ENCODE measurements at places on chromosomes 6 and 20.

DNA sequence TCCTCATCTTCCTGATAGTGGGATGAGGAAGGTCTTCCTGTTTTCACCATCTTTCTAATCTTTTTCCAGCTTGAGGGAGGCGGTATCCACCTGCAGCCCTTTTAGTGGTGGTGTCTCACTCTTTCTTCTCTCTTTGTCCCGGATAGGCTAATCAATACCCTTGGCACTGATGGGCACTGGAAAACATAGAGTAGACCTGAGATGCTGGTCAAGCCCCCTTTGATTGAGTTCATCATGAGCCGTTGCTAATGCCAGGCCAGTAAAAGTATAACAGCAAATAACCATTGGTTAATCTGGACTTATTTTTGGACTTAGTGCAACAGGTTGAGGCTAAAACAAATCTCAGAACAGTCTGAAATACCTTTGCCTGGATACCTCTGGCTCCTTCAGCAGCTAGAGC is 21.8 kb upstream of the PRND start:
- DNase-seq, result no peak

GRCh38 chr6:35184580-35185301 is 29.0 kb upstream of the SCUBE3 start:
- no peak for DNase-seq

- DNase-seq, result no peak
Observed at GRCh38 chr20:50913690-50914375, 17.4 kb downstream of the ADNP start.

GRCh38 chr20:52103913-52104545 is 87.5 kb downstream of the ZFP64 start:
- DNase-seq, result no peak

GRCh38 chr6:9044426-9044825 is 609.1 kb upstream of the SLC35B3 start:
- no peak for DNase-seq

GRCh38 chr6:39083231-39083634 is 31.8 kb downstream of the SAYSD1 start:
- DNase-seq, result no peak

- no peak for DNase-seq
Observed at GRCh38 chr20:48885237-48885636, 36.3 kb upstream of the ARFGEF2 start.

DNA sequence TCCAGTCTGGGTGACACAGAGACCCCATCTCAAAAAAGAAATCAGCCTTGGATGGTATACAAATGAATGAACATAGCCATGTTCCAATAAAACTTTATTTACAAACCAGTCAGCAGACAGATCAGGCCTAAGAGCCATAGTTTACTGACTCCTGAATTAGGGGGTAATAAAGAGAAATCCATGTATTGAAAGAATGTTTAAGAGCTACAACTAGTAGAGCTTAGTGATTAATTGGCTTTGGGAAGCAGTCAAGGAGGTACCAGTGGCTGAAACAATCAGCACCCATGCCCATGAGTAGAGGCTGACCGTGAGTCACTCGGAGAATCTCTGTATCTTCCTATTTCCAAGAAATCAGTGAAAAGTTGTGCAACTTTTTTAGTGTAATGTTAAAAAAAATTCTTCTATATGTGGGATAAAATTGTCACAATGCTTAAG is 223.6 kb upstream of the RREB1 start:
- no peak for DNase-seq

GRCh38 chr6:18527836-18528743 is 140.9 kb downstream of the RNF144B start:
- no peak for DNase-seq
